ENCODE measurements at places on chromosomes 2 and 18.

DNA sequence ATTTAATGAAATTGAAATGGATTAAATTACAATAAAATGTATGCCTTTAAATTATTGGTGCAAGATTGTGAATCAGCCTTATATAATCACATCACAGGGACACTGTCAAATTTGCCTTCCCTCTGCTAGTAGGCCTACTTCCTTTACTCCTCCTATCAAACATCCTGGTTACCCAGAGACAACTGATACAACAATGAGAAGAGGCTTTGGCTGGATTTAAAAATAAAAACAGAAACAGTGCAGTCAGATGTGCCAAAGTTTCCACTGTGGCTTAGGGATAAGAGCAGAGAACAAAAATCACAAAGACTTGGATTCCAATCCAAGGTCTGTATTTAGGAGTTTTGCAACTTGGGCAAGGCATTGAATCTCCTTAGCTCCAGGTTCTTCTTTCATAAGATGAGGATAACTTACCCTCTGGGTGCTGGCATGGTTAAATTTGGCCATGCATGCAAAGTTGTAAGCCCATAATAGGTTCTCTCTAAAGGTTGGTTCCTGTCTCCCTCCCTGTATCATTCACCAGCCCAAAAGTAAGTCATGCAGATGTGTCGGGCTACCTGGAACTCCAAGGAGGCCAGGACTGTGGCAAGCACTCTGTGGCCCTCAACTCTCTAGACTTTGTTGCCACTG lies 99.3 kb upstream of the LRATD1 start:
- no peak for DNase-seq

GRCh38 chr18:47265197-47265596 lies 13.7 kb upstream of the SKOR2 start:
- no peak for DNase-seq

- no peak for DNase-seq
These were observed 248.2 kb downstream of the PHLPP1 start for GRCh38 chr18:62963507-62963906.

DNA sequence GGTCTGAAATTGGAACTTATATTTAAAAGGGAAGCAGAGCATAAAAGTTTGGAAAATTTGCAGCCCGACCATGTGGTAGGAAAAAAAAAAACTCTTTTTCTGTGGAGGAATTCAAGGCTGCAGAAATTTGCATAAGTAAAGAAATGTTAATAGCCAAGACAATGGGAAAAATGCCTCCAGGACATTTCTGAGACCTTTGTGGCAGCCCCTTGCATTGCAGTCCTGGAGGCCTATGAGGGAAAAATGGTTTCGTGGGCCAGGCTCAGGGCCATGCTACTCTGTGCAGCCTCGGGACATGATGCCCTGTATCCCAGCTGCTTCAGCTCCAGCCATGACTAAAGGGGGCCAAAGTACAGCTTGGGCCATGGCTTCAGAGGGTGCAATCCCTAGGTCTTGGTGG lies 71.9 kb upstream of the SLC16A14 start:
- no peak for DNase-seq

- no peak for DNase-seq
These were observed 183.3 kb upstream of the TRIB2 start for GRCh38 chr2:12533337-12534005.

- no peak for DNase-seq
These were observed 242.6 kb upstream of the FBXO11 start for GRCh38 chr2:48148841-48149430.

DNA sequence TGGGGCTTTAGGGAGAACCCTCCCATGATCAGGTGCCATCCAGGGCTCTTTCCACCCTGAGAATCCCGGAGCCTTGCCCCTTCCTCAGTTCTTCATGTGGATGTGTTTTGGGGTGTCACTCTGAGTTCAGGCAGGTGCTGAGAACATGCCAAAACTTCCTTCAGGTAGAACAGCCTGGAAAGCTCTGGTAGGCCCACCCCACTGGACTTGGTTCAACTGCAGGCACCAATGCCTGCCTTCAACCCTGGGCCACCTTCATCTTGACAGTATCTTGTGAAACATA lies 85.8 kb downstream of the EPAS1 start:
- no peak for DNase-seq

GRCh38 chr2:193539188-193539587 lies 1344.5 kb upstream of the TMEFF2 start:
- DNase-seq: no peak

GRCh38 chr2:106831816-106832569 lies 54.0 kb downstream of the ST6GAL2 start:
- no peak for DNase-seq

GRCh38 chr2:42888321-42889245 lies 96.2 kb upstream of the HAAO start:
- DNase-seq: no peak

Data from NCI-H524 treated with DMSO at 0.1 percent for 48 hours (cell line).